ENCODE measurements at places on chromosomes 16 and 17.

DNA sequence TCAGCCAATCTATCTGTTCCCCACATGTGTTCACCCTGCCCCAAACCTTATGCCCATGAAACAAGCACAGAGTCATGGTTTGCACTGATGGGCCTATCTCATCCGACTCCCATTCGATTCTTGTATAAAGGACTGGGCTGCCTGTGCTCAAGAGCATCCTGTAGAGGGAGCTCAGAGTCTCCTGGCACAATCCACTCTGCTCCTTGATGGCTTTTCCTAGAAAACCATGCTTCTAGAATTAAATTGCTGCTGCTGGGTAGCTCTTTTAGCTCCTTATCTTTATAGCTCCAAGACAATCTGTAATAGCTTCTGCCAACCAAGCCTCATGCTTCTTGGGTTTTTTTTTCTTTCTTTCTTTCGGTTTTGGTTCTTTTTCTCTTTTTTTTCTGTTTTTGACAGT lies 9.7 kb downstream of the ZNF19 start:
- no peak for DNase-seq

DNA sequence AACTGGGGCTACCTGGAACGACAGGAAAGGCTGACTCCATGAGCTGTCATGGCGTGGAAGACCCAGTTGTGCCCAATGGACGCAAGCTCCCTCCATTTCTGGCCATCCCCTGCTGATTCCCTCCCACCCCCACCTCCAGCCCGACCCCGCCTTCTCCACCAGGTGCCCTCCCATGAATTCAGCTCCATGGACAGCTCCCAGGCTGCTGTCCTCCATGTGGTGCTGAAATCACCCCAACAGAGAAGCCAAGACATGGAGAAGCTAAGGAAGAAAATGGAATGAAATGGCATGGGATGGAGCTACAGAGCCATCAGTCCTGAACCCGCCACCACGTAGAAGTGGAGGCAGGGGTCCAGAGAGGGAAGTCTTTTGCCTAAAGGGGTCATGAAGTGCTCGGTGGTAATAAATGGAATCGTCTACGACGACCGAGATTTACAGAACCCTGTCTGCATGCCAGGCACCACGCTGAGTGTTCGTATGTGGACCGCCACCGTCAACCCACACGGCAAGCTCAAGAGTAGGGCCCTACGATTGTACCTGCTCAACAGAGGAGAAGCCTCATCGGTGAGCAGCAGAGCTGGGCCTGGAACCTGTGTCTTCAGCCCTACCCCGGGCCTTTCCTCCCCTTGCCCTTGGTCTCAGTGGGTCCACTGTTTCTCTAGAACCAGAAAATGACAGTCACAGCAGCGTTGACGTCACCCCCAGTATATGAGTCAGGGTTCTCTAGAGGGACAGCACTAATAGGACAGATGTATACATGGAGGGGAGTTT lies 9.3 kb upstream of the ZC3H18 start:
- DNase-seq = no peak

GRCh38 chr16:3525951-3526350 lies 25.1 kb downstream of the CLUAP1 start:
- DNase-seq = no peak

DNA sequence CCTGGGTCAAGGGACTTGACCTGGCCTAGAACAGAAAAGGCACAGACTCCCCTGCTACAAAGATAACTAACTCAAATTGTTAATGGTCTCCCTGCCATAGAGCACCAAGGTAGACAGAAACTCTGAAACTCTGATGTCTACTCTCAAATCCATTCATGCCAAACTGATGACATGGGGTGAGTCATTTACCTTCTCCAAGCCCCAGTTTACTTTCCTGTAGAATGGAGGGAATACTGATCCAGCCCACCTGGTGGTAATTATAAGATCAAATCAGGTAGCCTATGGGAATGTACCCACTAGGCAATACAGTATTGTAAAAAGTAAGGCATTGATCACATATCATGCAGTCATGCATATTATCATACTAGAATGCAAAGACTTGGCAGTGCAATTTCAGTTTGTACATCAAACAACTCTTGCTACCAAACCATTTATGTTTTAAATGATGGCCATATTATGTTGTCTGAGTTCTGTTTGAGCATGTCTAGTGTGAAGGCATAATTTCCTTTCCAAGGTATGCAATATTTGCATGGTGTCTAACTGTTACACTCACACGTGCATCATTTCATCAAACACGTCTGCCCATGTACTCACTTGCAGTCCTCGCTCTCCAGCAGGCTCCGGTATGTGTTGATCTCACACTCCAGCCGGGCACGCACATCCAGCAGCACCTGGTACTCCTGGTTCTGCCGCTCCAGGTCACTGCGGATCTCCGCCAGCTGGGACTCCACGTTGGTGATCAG lies 3.0 kb downstream of the KRT31 start:
- no peak for DNase-seq

DNA sequence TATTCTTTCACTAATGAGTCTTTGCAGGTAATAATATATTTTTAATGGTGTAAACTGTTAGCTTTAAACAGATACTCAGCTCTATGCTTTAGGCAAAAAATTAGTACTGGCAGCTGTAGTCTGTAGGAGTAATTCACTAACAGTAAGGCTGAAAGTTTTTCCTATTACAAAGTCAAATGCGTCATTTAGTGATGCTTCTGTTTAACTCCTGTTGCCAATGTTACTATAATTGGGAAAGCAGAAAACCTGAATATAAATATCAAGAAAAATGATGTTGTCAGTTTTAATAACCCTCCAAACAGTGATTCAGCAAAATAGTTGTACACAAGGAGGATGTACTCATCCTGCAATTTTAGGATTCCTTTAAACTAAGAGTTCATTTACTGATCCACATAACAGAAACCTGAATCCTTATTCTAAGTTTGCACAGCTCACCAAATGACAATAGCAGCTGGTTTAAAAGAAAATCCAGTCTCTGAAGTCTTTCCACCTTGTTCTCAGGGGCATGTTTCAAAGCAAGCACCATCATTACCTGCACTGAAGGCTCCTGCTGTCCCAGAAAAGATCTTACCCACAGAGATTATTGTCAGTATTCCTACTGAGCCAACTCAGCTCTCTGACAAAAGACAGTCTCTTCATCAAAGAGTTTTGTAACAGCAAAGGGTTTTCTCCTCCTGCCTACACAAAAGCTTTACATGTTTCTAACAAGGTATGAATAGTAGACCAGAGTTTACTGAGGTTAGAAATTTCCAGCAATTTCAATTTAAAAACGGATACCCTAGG lies 4.2 kb downstream of the CDR2 start:
- DNase-seq = peak; percentile 47

GRCh38 chr16:981695-982144 lies at the start of gene SOX8:
SOX8 (plus strand) TSS chr16:981770; CDS start chr16:981923, 153 bp downstream.
- no peak for DNase-seq

DNA sequence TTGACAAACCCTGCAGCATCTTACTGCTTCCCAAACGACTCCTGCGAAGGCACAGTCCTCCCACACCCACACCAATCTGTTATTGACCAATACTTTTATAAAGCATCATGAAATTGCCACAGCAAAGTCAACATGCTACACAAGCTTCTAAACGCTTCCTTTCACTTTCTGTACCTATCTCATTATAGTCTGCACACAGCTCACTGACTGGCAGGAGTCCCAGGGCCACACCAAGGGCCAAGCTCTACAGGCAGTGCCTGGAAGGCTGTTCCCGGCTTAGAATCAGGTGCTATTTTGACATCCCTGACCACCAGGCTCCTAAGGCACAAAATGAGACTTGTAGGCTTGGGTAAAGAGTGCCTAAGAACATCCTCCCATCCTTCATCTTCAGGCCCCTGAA lies 39.5 kb downstream of the USP7 start:
- DNase-seq = no peak

DNA sequence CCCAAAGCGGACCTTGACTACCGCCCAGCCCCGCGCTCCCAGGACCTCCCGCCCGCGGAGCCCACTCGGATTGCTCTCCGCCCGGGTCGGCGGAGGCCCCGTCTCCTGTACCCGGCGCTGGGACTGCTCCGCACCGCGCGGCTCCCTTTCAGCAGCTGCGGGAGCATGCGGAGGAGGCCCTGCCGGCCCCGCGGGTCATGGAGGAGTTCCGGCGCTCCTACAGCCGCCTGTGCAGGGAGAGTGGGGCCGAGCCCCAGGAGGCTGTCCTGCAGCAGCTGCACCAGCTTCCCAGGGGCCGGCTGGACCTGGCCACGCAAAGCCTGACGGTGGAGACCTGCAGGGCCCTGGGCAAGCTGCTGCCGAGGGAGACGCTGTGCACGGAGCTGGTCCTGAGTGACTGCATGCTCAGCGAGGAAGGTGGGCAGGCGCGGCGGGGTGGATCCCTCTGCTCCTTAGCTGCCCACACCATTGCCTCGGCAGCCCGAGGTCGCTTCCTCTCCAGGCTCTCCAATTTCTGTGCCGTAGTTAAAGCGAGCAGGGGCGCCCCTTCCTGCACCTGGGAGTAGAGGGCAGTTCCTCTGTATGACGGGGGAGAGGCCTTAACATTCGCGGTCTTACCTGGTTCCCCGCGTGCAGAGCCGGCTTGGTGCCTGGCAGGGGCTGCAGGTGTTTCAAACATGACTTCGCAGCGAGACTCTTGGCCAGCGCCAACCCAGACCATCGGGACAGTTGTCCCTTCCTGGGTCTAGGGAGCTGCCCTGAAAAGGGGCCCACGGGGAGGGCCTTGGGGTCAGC lies 539 bp downstream of the LRRC45 start:
- DNase-seq = no peak

DNA sequence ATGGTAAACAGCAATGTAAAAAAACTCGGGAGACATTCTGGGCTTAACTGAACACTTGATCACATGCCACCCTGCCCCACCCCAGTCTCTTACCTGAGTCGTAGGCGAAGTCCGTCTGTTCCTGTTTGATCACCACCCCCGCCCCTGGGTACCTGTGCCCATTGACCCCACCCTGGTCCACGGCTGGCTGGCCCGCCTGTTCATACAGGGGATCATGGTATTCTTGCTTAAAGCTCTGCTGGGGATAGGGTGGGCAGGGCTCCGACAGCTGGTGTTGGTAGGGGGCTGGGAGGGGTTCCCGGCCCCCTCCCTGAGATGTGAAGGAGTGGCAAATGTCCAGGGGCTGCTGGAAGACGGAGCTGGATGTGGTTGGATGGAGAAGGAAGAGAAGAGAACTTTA lies 13.6 kb downstream of the ETV4 start:
- DNase-seq = no peak

DNA sequence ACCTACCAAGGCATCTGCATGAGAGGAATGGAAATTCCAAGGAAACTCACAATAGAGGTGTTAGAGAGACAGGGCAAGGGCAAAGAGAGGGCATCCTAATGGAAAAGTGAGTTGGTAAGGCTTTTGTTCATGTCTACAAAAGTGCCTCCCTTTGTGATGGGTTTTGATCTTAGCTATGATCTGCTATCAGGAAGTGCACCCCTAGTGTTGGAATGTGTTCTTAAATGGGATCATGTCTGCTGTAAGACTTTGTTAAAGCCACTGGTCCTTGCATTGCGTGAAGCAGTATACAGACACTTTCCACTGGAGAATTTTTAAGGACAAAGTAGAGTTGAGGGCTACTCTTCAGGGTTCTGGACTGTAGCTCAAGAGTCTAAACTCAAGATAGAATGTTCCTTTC lies 92.0 kb downstream of the MAP2K6 start:
- no peak for DNase-seq

GRCh38 chr16:66416939-66417700 lies 10.0 kb upstream of the BEAN1 start:
- no peak for DNase-seq

DNA sequence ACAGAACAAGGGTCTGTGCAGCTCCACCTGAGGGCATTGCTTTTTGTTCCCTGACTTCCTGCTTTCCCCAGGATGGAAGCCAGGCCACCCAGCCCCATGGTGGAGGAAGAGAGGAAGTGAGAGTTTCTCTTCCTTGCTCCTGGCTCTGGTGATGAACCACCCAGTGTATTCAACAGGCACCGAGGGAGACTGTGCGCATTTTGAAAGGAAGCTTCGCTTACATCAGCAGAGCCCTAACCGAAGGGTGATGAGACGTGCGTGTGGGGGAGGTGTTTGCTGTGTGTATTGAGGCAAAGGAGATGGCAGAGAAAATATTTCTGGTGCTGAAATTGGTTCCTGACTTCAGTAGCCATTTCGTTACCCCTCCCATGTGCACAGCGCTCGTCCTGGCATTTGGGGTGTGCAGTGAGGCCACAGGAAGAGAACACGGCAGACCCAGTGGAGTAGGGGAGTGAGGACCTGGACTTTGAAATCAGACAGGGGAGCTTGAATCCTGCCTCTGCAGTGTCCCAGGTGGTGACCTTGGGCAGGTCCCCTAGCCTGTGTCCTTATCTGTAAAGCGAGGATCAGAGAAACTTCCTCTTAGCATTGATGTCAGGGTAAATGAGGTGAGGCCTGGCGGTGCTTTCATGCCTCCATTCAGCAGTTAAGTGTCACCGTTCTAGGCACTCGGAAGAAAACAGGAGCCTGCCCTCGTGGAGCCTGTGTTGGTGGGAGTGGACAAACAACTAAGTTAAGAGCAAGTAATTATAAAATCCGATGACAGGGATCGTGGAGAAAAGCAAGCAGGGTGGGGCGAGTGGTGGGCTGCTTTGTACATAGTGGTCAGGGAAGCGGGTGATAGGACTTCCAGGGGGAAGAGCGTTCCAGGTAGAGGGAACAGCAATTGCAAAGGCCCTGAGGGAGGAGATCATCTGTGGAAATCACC lies 7.4 kb downstream of the CMIP start:
- no peak for DNase-seq

- DNase-seq = no peak
Observed at GRCh38 chr17:18235743-18236256, 10.4 kb downstream of the LLGL1 start.

GRCh38 chr17:323181-323580 lies 29.4 kb downstream of the RPH3AL start:
- DNase-seq = no peak

DNA sequence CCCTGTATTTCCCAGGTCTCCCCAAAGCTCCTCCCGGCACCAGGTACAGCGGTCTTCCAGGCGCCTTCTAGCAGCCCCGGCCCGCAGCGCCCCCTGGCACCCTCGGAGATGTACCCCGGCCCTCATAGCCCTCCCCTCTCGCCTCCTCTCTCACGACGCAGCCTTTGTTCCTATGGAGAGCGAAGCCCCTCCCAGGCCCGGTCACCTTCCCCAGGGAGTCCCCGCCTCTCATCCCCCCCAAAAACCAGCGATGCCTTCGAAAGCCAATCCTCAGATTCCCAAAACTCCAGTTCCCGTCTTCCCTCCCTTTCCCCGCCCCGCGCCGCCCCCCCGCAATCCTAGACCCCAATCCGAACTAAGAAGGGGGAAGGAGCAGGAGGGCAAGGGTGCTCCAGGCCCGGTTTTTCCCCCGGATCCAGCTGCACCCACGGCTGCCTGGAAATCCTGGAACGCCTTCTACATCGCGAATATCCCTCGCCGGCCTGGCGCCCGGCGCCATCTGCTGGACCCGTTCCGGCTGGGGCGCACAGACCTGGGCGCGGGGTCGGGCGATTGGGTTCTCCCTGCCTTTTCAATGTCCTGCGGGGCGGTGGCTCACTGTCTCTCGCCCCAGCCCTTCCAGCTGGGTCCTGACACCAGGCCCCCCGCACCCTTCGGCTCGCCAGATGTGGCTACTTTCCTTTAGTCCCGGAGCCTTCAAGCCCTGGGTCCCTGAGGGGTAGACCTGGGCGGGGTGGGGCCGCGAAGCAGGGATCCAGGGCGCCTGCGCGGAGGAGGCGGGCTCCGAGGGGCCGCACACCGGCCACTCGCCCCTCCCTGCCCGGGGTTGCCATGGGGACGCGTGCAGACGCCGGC lies at the start of gene DNAH2:
DNAH2 (plus strand) TSS at position 844 of the 855 bp plus-strand sequence. CDS start 1,991 bp downstream, outside the sequence.
- DNase-seq = peak; percentile 50

- no peak for DNase-seq
Observed at GRCh38 chr17:68565661-68566441, 35.3 kb downstream of the FAM20A start.

GRCh38 chr16:17365211-17365541 lies 105.6 kb downstream of the XYLT1 start:
- DNase-seq = no peak

Data from glomerular endothelial cell (primary cell).